ENCODE measurements at places on chromosomes 12 and 14.

DNA sequence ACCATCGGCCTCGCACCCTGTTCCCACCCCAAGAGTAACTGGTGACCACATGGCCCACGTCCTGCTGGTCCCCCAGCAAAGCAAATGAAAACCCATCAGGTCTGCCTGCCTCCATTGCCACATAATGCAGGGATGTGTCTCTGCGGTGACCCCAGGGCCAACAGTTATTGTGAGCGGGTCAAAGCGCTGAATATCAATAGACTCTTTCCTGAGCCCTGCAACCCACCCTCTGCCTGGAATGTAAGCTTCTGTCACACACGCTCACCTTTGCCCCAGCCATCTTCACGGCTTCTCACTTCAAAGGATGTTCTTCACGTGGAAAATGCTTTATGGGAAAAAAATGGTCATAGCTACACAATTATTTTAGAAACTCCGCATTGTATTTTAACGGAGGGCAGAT lies 63.9 kb downstream of the FZD10 start:
- DNase-seq, result no peak

- DNase-seq, result no peak
Measured at GRCh38 chr12:70319605-70320004, 46.5 kb upstream of the KCNMB4 start.

- no peak for DNase-seq
Measured at GRCh38 chr14:91138511-91139359, 24.9 kb downstream of the DGLUCY start.

DNA sequence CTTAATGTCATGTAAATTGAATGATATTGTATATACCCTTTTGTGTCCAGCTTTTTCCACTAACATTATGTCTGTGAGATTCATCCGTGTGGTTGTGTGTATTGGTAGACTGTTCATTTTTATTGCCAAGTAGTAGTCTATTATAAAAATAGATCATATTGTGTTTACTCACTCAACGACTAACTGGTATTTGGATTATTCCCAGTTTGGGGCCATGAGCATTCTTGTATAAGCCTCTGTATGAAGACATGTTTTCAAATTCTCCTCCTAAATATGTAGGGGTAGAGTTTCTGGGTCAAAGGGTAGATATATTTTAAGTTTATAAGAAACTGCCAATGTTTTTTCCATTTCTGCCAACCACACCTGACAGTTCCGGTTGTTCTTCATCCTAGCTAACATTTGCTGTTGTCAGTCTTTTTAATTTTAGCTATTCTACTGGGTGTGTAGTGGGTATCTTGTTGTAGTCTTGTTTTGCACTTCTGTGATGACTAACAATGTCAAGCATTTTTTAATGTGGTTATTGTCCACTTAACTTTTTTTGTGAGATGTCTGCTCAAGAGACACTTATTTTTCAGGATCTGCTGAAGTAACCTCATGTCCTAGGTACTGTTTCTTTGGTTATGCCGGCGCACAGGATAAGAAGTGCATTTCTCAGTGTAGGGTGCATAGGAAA lies 93.2 kb downstream of the DACT1 start:
- DNase-seq, result no peak

DNA sequence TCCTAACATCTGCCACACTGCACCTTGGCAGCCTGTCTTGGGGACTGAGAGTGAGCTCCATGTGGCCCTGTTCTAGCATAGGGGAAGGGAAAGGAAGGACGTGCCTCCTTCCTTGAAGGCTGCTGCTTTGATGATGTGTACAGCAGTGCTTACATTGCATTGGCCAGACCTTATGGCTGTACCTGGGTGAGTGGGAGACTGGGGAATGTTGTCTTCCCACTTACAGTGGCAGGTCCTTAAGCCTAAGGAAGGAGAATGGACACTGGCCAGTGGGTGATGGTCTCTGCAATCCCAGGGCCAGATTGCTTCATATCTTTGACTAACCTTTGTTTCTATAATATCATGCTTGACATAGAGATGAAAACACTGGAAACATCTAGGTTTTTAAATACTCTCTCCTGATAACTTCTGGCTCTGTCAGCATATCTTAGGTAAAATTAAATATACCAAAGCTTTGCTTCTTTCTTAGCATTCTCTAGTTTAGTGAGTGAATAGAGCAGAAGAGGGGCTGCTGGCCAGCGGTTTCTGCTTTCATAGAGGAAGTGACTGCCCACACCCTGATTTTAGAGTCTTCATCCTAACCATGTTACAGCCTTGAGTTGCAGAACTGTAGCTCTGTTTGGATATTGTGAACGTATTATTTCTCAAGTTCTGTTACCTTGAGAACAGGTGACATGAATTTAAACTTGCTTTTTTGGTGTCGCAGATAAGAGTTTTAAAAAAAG lies 27.2 kb downstream of the KLC1 start:
- DNase-seq, result no peak

DNA sequence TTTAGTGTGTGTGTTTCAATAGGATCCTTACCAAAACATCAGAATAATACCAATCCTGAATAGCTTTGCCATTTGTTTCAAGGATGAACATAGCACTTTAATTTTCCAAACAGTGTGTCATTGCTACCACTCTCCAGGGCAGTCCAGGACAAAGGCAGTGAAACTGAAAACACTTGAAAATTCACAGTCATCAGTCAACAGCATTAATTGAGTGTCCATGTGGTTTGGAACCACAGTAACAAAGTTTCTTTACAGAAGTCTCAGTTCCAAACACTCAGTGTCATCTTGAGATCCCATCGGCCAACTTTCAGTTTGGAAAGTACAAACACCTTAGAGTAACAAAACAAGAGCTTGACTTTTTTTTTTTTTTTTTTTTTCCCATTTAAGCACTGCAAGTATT lies 228.4 kb upstream of the SOX5 start:
- DNase-seq, result peak; percentile 77

DNA sequence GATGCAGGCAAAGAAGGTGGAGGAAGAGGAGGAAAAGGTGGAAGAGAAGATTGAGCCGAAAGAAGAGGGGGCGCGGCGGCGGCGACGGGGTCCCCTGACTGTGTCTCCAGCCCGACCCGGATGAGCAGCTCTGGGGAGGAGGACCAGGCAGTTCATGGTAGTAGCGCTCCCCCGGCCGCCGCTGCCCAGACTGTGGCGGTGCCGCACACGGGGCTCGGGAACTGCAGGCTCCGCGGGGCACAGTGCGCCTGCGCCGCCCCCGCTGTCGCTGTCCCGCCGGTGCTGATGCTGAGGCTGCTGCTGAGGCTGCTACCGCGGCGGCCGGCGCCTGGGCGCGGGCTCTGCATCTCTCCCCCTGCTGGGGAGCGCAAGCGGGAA lies at the start of gene KCNH5:
Gene KCNH5 (minus strand): TSS at position 225 of the 378 bp plus-strand sequence. CDS start 272 bp downstream, outside the sequence.
- DNase-seq, result peak; percentile 75

- no peak for DNase-seq
Measured at GRCh38 chr12:87676731-87677130, 352.5 kb downstream of the C12orf50 start.

Measured in NCI-H510A treated with DMSO at 0.1 percent for 48 hours (cell line).